ENCODE measurements at places on chromosomes 3 and 15.

DNA sequence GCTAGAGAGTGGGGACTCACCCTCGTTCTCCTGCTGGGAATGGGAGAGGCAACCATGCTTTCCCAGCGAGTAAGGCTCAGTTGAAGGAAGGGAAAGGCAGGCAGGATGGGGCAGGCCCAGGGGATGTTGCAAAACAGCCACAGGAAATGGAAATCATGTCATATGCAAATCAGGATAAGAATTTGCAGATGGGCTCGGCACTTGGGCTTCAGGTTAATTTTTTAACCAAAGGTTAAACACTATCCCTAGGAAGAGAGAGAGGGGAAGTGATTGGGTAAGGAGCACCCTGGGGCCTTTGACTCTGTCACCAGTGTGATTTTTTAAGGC is 14.6 kb upstream of the PLA2G4E start:
- DNase-seq, result no peak

DNA sequence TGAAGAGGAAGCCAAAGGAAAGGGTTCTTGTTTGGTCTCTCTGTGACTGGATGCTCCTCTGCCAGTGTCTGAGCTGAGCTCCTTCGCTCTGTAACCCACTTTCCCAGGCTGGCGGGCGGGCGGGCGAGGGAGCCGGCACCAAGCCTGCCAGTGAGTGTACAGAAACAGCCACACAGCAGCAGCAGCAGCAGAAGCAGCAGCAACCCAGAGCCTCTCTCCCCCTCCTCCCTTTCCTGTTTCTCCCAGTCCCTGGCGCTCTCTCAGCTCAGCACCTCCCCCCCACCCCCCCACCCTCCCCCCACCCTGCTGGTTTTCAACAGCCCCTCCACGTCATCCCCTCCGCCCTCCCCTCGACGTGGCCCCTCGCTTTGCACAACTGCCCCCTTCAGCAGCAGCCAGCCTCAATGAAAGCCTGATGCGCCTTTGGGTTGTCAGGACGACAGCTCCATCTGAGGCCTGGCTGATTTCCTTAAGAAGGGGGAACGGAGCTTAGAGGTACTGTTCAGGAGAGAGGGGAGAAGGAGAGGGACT is at the start of gene LSAMP:
TSS of gene LSAMP (minus strand) at position 177 of the 531 bp plus-strand sequence.
- DNase-seq, result no peak

GRCh38 chr3:170383567-170383966 is 26.1 kb downstream of the SKIL start:
- no peak for DNase-seq

DNA sequence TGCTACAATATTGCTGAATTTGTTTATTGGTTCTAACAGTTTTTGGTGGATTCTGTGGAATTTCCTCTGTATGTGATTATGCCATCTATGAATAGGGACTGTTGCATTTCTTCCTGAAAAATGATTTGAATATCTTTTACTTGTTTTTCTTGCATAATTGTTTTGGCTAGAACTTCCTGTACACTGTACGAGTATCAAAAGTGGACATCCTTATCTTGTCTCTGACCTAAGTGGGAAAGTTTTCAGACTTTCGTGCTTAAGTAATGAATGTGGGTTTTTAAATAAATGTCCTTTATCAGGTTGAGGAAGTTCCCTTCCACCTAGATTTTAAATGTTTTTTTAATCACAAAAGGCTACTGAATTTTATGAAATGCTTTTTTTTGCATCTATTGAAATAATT is 203.8 kb upstream of the ATP10A start:
- DNase-seq, result no peak

DNA sequence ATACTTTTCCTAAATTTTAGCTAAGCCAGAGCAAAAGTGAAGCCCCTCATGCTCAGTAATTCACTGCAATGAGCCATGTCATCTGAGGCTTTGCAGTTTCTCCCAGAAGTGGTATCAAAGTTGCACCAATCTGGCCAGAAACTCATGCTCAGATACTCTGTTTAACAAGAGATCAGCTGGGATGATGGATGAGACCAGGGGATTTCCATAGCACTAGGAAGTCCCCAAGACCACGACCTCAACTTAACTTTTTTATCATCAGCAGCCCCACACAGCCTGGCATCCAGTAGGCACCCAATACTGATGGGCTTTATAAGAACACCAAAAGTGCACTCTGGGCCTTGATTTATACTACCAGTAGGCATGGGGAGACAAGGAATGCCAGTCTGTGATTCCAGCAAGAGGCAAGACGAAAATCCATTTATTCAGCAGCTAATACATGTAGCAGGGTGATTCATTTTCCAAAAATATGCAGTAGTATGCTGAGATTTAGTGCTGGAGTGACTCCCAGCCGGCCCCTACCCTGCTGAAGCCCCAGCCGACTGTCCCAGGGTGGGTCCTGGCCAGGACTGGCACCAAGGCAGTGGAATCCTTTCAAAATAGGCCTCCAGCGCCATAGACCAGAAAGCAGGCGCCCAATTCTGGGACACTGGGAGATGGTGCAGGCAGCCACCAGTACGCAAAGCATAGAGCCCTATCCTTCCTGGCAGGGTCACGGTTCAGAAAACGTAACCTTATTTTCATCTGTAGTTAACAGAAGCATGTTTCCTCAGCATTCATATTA is 612 bp upstream of the LDHAL6B start:
- DNase-seq, result no peak

DNA sequence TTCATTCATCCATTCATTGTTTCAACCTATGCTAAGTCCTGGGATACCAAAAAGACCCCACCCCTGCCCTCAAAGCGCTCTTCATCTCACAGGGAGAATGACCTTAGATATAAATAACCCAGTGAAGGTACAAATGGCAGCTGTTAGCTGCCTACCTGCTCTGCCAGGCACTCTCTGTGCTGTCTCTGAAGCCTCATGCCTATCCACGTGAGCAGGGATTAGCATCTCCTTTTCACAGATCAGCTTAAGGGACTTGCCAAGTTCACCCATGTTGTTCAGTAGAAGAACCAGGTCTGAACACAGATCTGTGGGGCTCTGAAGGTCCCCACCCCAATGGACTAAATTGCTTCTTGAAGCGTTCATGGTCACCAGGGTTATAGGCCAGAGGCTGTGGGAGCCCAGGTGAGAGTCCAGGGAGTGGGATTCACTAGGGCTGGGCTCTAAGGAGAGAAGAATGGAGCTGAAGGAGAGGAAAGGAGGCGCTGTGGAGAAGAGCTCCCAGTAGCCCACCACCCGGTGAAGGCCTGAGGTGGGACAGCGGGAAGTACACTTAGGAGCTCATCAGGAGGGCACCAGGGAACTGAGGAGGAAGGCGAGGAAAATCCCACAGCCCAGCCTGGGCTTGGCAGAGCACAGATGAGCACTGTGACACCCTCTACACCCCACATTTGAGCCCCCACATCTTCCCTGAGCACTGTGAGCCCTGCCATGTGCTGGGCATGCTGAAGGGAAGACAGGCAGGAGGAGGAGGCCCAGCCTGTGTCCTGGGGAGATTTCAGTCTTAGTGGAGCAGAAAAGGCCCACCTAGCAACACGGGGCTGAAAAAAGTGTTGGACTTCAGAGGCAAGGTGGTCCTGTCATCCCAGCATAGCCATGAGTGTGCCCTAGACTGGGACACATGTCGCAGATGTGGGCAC is 20.4 kb downstream of the RBP1 start:
- DNase-seq, result no peak

DNA sequence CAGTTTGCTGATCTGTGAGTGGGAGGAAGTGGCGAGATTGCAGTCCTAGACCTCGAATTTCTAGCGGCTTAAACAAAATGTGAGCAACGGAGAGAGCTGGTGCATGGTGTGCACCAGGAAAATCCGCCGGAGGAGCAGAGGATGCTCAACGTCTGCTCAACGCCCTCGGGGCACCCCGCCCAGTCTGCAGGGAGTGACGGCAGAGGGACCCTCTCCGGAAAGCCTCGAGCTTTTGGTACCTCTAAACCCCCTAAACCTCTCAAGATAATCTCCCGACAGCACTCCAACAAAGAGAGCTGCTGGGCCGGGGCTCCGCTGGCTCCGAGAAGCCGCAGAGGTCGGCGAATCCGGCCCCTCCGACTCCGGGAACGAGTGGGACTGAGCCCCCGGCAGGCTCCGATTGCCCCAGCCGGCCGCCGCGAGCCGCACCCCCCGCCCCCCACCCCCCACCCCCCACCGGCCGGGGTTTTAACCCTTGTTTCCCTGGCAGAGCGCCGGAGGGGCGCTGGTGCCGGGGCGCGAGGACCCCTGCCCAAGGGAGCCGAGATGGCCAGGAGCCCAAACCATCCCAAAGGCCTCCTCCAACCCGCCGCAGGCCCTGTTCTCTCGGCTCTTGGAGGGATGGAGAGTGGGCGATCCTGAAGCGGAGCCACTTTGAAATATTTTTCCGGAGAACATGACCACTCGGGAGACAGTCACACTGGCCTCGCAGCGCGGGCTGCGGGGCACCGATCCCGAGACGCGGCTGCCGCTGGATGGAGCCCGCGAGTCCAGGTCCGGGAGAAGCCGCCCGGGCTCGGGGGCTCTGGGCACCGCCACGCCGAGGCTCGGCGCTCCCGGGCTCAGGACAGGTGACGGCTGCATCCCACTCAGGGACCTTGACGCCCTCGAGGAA is 1.5 kb downstream of the MEGF11 start:
- DNase-seq, result no peak

DNA sequence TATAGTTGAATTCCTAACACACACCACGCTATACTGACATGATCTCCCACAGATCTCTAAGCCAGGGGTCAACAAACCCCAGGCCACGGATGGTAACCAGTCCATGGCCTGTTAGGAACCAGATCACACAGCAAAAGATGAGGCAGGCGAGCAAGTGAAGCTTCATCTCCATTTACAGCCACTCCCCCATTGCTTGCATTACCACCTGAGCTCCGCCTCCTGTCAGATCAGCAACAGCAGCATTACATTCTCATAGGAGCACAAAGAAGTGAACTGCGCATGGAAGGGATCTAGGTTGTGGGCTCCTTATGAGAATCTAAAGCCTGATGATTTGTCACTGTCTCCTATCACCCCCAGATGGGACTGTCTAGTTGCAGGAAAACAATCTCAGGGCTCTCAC is 2.7 kb downstream of the PDCD7 start:
- DNase-seq, result no peak

DNA sequence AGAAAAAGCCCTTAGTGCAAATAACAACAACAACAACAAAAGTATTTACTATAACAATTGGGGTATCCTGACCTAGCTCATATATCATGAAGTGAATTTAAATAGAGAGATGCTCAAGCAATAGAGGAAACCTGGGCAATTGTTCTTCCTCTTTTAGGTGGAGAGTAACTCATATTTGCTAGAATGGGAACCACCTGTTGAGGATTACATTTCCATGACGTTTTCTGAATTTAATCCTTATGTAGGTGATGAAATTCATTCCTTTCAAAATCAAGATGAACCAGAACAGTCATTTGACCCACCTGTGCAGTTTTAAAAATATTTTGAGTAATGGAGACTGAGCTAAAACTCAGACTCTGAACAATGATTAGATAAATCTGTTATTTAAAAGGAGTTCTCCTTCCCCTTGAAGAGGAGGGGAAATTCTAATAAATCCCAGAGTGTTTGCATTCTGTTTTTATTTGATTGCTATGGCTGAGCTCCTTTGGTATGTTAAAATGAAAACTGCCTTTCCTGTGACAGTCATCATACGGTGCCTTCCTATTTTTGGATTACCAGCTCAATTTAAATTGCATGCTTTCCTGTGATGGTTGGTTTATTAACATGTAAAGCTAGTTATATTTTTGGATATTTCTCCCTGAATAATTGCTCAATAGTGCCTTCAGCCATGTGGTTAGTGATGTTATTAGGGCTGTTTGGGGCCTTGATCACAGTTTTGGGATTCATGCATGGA is 24.3 kb downstream of the VPS8 start:
- no peak for DNase-seq

DNA sequence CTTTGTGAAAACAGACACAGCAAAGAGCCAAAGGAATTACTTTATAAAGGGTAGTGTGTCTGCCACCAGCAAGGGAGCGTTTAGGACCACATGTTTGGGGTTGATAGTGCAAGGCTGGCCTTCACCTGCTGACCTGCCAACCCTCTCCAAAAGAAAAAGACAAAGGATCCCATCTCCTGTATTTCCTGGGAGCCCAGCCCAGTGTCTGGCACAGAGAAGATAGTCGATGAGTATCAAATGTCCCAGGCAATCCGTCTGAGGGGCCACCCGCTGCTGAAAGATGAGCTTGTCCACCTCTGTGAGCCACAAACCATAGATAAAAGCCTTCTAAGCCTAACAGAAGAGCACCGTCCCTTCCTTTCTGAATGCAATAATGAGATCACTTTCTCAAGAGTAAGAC is 154.8 kb upstream of the CTNNB1 start:
- DNase-seq, result no peak

GRCh38 chr3:183815563-183815940 is 9.8 kb downstream of the MAP6D1 start:
- DNase-seq, result no peak

GRCh38 chr3:10356461-10356981 is 35.6 kb upstream of the SEC13 start:
- DNase-seq, result no peak

GRCh38 chr3:187896646-187897045 is 151.4 kb upstream of the BCL6 start:
- no peak for DNase-seq

DNA sequence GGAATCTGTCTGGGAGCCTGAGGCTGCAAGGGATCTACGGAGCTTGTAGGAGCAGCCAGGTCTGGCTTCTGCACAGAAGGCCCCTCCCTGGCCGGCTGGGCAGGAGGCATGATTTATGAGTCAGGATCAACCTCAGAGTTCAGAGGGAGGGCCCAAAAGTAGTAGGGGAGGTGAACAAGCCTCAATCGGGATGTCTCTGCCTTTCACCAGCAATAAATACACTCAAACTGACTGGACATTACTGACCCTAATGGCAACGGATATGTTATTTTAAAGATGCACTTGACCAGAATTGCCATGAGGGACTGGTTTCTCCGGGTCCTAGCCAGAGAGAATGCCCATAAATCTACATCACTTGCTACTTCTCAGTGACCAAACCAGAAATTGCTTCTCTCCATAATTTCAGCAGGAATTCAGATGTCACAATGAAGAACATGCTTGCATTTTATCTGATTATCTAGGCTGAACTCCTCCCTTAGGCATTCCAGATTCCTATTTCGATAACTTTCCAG is 109.6 kb upstream of the LMOD3 start:
- DNase-seq, result no peak

DNA sequence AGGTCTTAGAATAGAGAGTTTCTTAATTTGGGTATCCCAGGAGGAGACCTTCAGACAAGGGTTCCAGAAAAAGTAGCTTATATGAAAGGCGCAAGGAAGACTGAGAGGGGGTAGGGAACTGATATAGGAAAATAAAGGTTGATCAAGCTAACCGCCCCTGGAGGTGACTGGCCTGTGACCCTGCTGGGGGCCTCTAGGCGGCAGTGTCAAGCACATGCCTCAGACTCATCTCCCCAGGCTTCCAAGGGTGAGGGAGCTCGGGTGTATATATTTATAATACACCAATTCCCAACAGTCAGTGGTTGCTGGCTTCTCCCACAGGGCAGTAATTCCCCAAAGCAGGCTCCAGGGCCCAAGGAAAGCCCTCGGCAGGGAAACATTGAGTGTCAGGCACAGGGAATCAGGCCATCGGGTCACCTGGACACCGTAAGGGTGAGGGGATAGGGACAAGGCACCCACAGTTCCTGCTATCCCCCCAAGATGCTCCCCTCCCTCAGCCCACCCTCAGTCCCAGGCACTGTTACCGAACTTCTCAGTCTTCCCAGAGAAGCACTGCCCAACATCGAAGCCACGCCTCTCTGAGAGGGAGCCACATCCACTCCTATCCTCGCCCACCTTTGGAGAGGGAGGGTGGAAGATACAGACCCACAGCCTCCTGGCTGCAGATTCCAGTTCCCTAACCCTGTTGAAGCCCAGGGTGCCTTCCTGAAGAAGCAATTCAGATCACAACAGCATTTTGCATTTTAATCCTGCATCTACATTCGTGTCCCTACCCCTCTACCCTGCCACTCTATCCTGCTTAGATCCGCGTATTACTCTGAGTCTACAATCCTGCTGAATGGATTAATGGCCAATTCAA is 19.5 kb upstream of the CAV3 start:
- no peak for DNase-seq
